ENCODE measurements at places on chromosomes 1 and 21.

DNA sequence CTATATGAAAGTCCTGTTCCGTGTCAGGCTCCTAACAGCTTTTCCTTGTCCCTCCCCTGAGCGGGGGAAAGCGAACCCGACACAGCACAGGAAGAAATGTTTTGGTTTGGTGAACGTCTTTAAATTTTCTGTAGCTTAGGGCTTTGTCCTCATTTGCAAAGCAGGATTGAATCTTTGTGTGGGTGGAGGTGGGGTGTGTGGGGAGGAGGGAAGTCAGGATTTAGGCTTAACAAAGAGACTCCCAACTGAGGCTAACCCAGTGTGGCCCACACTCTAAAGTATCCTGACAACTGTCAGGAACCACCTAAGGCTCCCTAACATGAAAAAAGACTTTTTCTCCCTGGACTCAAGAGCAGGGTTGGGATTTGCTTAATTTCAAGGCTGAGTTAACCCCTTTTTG is 376.2 kb upstream of the C1orf174 start:
- DNase-seq: no peak

- DNase-seq: no peak
Measured at GRCh38 chr21:27062443-27062842, 95.6 kb upstream of the ADAMTS5 start.

DNA sequence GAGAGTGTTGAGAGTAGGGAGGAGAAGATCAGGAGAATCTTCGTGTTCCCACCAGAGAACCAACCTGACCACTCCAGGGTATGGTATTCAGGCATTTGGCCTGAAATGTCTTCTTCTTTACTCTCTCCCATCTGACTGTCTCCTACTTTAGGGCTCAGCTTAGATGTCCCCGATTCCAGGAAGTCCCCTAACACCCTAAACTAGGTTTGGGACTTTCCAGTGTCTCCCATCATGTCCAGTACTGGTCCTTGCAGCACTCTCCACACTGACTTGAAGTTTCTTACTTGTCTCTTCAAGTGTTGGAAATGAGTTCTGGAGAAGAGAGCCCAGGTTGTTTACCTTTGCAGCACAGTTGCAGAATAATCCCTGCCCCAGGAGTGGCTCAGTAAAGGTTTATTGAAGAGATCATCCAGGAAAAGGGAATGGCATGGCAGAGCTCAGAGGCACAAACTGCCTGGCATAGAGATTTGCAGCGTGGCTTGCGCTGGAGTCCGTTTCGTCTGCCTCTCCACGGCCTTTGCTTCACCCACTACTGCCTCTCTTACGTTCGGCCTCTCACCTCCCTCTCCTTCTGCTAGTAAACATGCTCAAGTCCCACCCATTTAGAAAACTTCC is 6.2 kb upstream of the ELK4 start:
- no peak for DNase-seq

DNA sequence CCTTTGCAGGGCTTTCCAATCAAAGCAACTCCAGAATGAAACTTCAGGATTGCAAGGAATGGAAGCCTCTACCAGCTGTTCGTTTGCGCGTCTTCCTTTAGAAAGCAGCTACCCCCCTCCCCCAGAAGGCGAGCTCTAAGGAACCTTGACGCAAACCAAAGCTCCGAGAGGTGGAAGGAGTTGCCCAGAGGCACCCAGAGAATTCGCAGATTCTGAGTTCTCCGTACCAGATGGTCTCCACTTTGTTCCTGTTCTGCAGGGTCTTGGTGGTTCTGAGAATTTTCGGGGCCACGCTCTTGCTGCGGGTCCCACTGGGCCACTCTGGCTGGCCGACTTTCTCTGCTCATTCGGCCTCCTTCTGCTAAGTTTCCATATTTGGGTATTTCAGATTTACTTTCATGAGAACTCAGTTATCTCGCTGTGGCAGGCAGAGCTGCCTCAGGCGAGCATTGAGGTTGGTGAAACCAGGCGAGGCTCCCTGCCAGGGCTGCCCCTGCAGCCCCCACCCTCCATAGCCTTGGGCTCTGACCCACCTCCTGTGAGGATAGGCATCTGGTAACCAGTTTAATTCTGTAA is 801 bp downstream of the TRAF5 start:
- DNase-seq: peak; percentile 77

DNA sequence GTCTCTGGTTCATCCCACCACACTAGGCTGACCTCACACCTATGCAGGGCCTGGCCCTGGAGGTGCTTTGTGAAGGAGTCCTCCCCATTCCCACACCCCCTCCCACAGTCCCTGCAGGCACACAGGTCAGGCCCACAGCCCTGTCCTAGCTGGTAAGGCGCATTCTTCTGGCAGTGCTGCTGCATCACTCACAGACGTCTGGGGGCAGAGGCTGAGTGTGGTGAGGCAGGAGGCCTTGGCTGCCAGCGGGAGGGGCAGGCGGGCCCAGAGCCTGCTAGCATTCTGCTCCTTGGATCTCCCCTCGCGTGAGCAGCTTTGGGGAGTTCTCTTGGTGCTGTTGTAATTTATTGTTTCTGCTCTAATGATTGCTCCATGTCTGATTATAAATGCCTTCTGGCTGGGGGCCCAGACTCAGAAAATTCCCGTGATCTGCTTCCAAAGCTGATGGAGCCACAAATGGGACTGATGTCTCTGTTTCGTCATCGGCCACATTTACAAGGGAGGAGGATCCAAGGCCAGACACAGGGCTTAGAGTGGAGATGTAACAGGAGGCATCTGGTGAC is 62.9 kb downstream of the TRABD2B start:
- peak; percentile 93 for DNase-seq

DNA sequence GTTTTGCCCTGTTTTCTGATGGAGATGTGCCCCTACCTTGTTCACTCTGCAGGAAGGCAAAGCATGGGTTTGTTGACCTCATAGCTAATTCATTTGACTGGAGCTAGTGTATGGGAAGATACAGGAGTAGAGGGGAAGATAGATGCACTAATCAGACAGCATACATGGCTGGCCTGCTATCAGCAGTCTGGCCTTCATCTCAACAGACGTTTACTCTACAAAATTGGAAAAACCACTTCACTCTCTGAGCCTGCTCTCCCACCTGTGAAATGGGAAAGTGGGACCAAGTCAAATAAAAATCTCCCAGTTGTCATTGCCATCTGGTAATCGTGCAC is 235.2 kb upstream of the RAB4A start:
- DNase-seq: no peak

- no peak for DNase-seq
Measured at GRCh38 chr1:64995316-64995715, 29.0 kb upstream of the JAK1 start.

- no peak for DNase-seq
Measured at GRCh38 chr1:33692206-33693188, 171.4 kb upstream of the HMGB4 start.

DNA sequence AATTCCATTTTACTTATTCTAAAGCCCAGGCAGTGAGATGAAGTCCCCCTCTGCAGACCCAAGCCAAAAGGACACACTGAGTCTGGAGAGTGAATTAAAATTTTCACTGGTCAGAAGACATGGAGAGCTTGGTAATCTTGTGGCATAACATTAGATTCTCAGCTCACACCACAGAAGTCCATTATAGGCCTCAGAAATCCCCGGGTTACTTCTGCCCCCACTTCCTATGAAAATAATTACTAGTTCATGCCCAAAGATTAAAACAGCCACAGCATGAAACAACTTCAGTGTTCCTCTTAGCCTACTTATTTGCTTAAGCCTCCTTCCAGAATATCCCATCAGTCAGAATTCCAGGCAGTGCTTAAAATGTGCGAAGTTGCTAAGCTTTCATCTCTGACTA is 123.3 kb downstream of the ZC3H11B start:
- DNase-seq: no peak

DNA sequence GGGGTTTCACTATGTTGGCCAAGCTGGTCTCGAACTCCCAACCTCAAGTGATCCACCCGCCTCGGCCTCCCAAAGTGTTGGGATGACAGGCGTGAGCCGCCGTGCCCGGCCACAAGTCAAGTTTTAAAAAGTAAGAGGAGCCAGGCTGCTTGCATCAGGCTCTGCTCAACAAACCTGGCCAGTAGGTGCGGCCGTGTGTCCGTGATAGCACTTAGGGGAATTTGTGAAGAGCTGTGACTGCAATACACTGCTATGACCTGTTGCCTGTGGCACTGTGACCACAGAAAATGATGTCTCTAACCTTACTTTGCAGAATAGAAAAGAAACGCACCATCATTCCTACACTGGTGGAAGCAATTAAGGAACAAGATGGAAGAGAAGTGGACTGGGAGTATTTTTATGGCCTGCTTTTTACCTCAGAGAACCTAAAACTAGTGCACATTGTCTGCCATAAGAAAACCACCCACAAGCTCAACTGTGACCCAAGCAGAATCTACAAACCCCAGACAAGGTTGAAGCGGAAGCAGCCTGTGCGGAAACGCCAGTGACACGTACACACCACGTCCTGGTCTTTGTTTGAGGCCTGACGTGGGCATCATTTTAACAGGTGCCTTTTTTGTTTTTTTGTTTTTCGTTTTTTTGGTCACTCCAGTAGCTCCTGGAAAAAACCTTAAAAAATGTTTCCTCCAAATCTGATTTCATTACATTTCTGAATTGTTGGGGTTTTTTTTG is 16.7 kb downstream of the C1orf174 start:
- DNase-seq: no peak

DNA sequence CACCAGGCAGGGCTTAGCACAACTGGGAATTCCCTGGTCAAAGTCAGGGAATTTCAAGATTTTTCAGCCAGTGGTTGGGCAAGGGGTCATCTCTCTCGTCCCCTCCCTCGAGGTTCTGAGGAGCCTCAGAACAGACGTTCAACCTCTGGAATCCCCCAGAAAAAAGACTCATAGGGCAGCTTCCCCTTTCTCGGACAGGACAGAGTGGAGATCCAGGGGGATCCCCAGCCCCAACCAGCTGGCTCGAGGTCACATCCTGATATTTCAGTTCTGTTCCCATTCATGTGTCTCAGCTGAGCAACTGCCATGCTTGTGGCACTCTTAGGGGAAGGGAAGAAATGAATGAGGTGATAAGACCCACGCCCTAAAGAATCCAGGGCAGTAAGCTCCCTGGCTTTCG is 4.9 kb upstream of the LAD1 start:
- no peak for DNase-seq

GRCh38 chr21:44082648-44083440 is 24.4 kb upstream of the PWP2 start:
- no peak for DNase-seq

DNA sequence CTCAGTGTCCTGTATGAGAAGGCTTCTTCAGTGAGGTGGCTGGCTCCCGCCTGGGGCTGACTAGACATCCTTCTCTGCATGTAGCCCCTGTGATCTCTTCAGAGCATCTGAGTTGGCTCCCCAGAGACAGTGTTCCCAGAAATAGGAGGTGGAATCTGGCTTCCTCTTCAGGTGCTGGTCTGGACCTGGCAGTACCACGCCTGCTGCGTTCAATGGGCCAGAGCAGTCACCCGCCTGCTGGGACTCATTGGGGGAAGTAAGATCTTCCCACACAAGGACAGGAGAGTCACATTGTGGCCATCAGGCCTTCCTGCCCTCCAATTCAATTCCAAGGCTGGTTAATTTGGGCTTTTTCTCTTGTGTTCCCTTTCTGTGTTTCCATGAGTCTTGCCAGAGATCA is 51.0 kb downstream of the ADARB1 start:
- no peak for DNase-seq
